ENCODE measurements at places on chromosomes 4 and X. TPM values are rescaled to one million over a fixed set of nuclear protein-coding genes. Genes with fewer than 3 reads are reported as not detected.

DNA sequence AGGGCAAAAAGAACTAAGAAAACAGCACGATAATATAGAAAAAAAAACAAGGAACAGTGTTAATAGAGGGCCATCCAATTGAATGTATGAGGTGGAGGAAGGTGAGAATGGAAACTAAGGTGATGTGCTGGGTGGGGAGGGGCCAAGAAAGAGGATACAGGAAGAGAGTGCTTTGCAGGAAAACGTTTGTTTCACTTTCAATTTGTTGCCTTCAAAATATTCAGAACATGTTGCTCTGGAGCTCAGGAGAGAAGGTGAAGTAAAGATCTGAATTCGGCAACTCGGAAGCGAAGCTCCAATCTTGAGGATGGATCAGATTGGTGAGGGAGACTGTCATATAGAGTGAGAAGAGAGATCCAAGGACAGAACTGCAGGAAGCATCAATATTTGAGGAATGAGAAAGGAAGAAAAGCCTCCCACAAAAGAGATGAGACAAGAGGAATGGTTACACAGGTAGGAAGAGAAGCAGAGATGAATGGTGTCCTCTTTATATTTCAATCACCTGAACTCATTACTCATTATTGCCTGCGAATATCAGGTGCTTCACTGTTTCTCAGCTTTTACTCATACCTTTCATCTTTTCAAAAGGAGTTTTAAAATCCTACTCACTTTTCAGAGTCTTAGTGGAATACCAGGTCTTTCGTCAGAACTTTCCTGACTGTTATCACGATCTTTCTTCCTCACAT is 14.7 kb upstream of the SEC24D start:
- DNase-seq = no peak

- DNase-seq = peak; percentile 56
These were observed 802.0 kb downstream of the RPA4 start for GRCh38 chrX:97685753-97686152.

- DNase-seq = no peak
These were observed 307.6 kb upstream of the CTSO start for GRCh38 chr4:156261230-156261629.

DNA sequence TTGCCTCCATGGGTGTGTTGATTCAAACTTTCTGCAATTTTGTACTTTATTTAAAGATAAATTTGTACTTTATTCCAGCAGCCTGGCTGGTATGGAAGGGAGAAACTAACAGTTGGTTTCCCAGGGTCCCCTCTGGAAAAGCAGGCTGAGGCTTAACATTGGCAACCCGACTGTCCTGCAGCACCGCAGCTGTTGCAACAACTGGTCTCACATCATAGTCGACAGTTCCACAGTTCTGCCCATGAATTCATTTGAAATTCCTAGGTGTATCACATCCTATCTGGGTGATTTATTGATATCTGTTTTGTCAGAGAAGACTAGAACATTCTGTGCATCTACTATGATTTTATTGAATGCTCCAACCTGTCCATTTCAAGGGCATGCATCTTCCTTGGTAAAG is 98.8 kb upstream of the GATB start:
- no peak for DNase-seq

DNA sequence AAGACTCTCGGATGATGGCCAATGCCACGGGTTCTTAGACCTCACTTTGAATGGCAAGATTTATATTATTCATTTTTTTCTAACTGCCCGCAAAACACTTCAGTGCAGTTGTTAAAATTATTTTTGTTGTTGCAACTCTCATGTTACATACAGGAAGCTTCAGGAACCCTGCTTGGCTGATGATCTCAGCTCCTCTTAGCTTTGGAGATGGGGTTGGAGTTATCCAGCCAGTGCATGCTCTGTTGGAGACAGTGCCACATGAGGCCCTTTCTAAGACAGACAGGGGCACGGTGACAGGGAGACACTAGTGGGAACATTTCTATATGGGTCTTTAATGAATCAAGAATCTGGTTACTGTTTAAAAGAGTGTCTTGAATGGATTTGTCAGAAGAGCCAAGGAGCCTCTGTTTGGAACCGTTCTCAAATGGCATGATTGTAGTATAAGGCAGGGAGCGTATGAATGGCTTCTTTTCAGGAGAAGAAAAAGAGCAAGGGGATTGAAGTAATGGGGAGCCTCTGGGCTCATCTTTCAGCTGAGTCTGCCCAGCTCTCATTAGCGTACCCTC is 61.9 kb upstream of the ENPP6 start:
- no peak for DNase-seq

DNA sequence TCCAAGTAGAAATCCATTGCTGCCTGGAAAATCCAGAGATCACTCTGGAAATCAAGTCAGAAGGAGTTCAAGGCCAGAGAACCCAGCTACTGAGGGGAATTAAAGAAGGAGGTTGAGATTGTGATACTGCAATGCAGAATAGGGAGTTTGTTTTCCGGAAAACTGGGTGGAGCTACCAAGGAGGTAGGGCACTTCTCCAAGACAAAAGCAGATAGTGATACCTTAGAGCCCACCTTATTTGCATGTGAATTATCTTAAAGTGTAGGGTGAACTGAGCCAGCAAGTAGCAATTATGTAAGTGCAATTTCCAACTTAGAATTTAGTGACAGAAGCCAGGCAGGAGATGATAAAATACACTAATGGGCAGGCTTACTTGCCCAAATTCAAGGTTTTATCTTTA is 178.9 kb downstream of the MID1 start:
- no peak for DNase-seq

MOSPD2 gene
- total RNA-seq = 7.7 TPM

Measured in A673 (cell line).